Neural progenitor cell (in vitro differentiated cells): ENCODE measurements at places on chromosomes 7 and 10. TPM values are rescaled to one million over a fixed set of nuclear protein-coding genes. Genes with fewer than 3 reads are reported as not detected.

NKX2-3 gene
- total RNA-seq, result not detected in 2 replicates

SPOCK2 gene
- 1.9 and 3.2 TPM in 2 replicates for total RNA-seq

- H3K4me3 ChIP-seq, result no peak overlapping the region
- H3K27me3 ChIP-seq, result no peaks in the 10 kb centered on the region
- peaks cover 11% of the 10 kb centered on the region for H3K4me1 ChIP-seq
- H3K27ac ChIP-seq, result no peak overlapping the region
Observed at GRCh38 chr7:96772139-96772694, 62.6 kb upstream of the SEM1 start.

GRCh38 chr10:77669892-77670291 is 32.3 kb upstream of the KCNMA1 start:
- H3K27ac ChIP-seq, result no peak overlapping the region
- H3K4me3 ChIP-seq, result no peak overlapping the region
- no peaks in the 10 kb centered on the region for H3K36me3 ChIP-seq
- DNase-seq, result no peak
- H3K27me3 ChIP-seq, result no peaks in the 10 kb centered on the region

HMX2 gene
- 0.15 and 0.21 TPM in 2 replicates for total RNA-seq

DNA sequence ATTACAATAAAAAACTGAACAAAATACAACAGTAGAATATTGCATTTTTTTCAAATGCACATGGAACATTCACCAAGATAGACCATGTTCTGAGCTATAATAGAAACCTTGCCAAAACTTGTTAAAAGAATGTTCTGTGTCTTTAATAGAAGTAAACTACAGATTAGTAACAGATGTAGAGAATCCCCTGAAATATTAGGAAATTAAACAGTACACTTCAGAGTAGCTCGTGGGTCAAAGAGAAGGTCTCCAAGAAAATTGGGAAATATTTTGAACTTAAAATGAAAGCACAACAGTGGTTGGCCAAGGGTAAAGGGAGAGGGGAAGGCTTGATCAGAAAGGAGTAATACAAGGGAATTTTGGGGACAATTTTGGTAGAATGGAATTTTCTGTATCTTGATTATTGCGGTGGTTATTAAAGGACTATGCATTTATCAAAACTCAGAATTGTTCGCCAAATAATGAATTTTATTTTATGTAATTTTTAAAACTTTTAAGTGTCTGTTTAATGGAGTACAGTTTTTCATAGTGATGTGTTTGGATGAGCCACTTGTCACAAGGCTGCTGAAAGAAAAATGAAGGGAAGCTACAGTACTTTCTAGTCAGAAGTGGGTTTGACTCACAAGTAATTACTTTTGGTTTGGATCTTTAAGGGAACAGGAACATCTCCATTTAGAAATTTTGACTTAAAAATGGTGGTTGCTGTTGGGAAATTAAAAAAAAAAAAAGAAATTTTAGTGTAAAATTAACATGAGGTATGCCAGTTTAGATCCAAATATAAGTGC is 10.2 kb downstream of the PLEKHA8 start:
- H3K4me1 ChIP-seq, result peaks cover 13% of the 10 kb centered on the region
- H3K27me3 ChIP-seq, result no peaks in the 10 kb centered on the region
- no peak for DNase-seq
- H3K4me3 ChIP-seq, result no peak overlapping the region
- no peak overlapping the region for H3K27ac ChIP-seq

ANKRD2 gene
- total RNA-seq, result not detected in 2 replicates

ITGA8 gene
- 0.15 TPM in 1 of 2 replicates, not detected in the other for total RNA-seq

DNA sequence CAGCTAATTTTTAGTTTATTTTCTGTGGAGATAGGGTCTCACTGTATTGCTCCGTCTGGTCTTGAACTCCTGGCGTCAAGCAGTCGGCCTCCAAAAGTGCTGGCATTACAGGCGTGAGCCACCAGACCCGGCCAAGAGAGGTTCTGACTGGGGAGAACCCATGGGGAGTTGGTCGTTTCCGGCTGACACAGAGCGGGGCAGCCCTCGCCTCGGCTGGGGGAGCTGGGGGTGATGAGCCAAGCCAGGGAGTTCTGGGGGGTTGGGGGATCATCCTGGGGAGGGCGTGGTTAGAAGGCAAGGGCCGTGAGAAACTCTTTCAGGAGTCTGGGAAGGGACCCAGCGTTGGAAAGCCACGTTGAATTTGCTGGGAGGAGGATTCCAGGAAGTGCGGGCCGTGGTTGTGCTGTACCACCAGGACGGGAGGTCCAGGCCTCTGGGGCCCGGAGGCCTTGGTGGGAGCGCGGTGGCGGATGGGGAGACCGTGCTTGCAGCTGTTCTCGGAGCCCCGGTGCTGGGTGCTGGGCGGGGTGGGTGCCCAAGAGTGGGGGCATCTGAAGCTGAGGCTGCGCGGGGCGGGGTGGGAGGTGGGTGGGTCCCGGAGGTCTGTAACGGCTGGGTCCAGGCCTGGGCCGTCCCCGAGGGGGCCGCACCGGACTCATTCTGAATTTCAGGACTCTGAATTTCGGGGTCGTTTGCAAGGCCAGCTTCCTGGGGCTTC is 8.4 kb upstream of the ZNF853 start:
- no peak overlapping the region for H3K27ac ChIP-seq
- H3K4me3 ChIP-seq, result no peak overlapping the region
- H3K27me3 ChIP-seq, result no peaks in the 10 kb centered on the region
- no peaks in the 10 kb centered on the region for H3K36me3 ChIP-seq

- no peak for DNase-seq
- H3K27ac ChIP-seq, result no peak overlapping the region
Observed at GRCh38 chr7:28135315-28135714, 45.3 kb downstream of the JAZF1 start.

DNA sequence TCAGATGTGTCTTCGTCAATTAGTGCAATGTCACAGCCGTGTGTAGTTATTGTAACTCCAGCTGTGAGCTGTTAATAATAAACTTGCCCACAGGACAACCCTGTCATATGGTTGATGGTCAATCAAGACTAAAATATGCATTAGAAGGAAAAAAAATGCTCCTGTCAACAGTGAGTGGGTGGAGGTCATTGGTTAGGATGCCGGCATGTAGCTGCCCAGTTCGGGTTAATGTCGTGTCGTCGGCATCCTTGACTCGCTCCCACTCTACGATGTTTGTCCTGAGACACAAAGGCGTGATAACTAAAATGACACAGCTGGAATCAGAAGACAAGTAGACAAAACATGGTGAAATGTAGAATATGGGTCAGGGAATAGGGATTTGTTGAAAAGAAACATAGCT is 442.8 kb upstream of the NPVF start:
- H3K27me3 ChIP-seq, result no peaks in the 10 kb centered on the region
- H3K4me3 ChIP-seq, result no peak overlapping the region
- DNase-seq, result no peak
- H3K36me3 ChIP-seq, result no peaks in the 10 kb centered on the region
- H3K4me1 ChIP-seq, result peaks cover 3% of the 10 kb centered on the region
- no peak overlapping the region for H3K27ac ChIP-seq

NANOS1 gene
- total RNA-seq, result 10.2 and 12.4 TPM in 2 replicates

DNA sequence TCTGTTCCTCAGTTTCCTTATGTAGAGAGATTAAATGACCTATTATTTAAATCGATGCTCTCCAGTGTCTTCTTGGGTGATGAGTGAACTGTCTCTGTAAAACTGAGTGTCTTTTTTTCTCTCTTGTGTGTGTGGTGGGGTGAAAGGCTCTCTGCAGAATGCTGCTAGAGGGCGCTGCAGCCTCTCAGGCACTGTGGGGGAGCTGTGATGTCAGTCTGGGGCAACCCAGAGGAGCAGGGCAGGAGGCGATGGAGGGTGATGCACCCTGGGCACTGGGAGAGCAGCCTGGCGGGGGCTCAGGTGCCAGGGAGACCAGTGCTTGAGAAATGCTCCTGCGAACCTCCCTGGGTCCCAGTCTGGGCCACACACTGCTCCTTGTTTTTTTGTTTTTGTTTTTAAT is 110.1 kb upstream of the POM121L12 start:
- no peaks in the 10 kb centered on the region for H3K36me3 ChIP-seq
- no peaks in the 10 kb centered on the region for H3K27me3 ChIP-seq
- DNase-seq, result peak; percentile 11
- no peak overlapping the region for H3K4me3 ChIP-seq

DNA sequence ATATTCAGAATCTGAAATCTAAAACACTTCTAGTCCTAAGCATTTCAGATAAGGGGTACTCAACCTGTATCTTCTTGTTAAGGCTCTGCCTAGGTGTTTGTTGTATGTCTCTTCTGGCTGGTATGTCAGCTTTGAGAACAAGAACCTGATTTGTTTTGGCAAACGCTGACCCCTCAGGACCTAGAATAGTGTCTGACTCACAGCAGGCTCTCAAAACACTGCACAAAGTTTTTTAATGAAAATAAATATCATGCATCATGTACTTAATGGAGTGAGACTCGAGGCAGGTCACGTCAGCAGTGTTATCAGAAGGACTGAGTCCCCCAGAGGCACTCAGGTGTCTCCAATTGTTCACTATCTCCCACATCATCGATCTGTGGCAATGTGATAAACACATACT is 99.1 kb downstream of the GLI3 start:
- H3K4me1 ChIP-seq, result peaks cover 61% of the 10 kb centered on the region
- H3K27ac ChIP-seq, result no peak overlapping the region
- no peaks in the 10 kb centered on the region for H3K36me3 ChIP-seq
- no peaks in the 10 kb centered on the region for H3K27me3 ChIP-seq
- H3K4me3 ChIP-seq, result no peak overlapping the region

SYT15B gene
- total RNA-seq, result not detected in 2 replicates

SFTPA1 gene
- total RNA-seq, result not detected in 2 replicates

DNA sequence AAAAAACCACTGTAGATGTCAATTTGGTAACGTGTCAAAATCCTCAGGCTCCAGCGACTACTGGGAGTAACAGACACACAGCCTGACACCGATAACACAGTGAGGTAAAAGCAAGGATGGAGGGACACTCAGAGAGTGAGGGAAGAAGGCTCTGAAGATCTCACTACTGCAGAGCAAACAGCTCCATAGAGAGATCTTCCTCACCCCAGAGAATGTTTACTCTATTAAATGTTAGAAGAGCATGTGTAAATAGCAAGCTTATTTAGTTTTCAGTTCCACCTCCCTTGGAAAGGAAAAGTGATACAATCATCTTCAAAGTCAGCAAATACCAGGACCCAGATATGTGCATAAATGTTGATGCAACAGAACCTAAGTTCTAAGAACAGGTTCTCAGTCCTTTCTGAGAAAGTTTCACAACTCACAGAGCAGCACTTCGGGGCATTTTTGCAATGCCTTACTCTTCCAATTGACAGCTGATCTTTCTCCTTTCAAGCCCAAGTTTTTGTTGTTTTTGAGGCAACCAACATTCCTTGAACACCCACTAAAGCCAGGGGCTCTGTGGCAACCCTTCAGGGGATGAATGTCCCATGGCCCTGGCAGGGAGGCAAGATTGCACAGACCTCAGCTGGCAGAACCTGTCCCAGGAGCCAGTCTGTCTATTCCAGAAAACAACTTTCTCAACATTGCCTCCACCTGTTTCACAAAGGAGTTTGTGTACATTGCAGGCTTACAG is 177.4 kb downstream of the SFMBT2 start:
- peaks cover 13% of the 10 kb centered on the region for H3K4me1 ChIP-seq
- no peak overlapping the region for H3K27ac ChIP-seq
- H3K4me3 ChIP-seq, result no peak overlapping the region
- no peaks in the 10 kb centered on the region for H3K36me3 ChIP-seq
- DNase-seq, result no peak

DNA sequence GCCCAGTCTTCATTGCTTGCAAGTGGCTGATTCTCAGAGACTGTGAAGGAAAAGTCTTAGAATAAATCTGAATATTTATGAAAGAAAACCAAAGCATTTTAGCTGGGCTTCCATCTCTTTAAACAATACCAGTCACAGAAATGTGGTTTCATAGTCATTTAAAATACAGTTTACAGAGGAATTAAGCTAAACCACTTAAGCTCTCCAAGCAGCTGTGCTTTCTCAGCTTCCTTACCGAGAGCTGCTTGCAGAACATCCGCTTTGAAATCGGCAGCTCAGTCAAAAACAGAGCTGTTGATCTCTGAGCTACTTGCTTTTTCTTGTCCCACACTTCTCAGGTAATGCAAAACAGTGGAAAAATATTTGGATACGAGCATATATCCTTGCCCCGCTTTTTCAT is 134.5 kb downstream of the DYNC1I1 start:
- no peak for DNase-seq
- H3K36me3 ChIP-seq, result no peaks in the 10 kb centered on the region
- H3K4me1 ChIP-seq, result peaks cover 14% of the 10 kb centered on the region
- no peak overlapping the region for H3K27ac ChIP-seq
